ENCODE measurements at places on chromosomes 13 and 19.

DNA sequence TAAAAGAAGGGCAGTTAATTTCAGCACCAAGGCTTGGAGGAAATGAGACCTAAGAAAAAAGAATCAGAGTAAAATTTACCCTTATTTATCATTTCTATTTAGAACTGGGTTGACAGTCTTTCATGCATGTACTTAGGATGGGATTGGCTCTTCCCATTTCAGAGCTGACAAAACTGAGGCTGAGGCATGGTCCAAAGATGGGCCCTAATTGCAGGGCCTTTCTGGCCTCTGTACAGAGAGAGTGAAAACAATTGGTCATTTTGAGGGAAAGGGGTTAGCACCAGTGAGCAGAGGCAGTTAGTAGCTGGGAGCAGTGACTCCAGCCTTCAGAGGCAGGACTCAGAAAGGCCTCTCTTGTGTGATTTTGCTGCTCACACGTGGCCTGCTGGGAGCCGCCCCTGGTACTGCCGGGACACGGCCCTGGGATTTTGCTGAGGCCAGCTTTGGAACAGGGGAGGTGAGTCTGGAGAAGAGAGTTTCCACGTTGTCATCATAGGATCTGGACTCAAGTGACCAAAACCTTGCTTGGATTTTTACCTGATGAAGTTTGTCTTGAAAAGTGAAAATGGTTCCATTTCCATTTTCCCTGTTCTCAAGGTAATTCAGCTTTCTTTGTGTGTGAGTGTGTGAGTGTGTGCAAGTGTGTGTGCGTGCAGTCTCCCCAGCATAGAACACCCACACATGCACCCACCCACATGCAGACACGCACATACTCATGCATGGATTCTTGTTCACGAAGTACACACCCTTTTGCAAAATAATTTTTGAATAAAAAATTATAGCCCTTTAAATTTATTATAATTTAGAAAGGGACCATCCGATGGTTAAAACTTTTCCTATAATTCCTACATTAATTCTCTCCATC, at the start of gene ZNF536:
ZNF536 (plus strand) TSS at position 425 of the 865 bp plus-strand sequence. CDS start 71,179 bp downstream, outside the sequence.
- DNase-seq: no peak

GRCh38 chr13:100115693-100116254, 26.9 kb downstream of the PCCA start:
- DNase-seq: no peak

DNA sequence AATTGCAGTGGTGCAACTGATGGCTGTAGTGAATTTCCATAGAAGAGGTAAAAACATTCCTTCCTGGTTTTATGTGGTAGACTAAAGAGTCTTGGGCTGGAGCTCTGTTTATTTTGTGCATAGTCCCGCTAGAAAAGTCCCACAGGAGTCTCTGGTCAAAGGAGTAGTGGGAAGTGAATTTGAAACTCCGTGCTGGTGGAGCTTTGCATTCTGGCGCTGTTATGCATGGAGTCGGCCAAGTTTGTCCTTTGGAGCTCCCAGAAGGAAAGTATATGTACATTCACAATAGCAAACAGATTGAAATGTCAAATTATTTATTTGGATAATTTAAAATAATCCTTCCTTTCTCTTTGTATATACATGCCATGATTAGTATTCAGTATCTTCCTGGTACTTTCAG, 296.5 kb downstream of the LMO7 start:
- peak; percentile 67 for DNase-seq

DNA sequence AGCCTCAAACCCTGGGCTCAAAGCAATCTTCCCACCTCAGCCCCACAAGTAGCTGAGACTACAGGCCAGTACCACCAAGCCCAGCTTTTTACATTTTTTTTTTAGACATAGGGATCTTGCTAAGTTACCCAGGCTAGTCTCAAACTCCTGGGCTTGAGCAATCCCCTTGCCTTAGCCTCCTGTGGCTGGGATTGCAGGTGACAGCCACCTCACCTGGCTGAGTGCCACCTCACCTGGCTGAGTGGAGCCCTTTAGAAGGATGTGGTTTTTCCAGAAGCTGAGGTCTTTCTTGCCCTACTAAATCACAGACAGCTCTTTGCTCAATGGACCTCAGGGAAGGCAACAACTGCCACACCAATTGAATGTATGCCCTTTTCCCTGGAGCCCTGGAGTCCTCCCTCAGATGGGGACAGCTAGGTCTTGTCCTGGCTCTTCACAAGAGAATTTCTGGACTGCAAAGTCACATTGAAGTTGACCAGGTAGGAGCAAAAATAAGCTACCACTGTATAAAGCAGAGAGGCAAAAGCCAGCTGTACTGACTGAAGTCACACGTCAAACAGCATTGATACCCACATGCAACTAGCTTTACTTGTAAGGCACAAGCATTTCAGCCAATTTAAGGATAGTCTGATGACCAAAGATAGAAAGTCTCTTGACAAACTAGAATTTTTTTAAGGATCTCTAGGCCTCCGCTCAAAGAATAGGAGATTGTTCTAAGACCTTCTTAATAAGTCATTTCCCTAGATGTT, 14.0 kb downstream of the PDX1 start:
- DNase-seq: no peak

DNA sequence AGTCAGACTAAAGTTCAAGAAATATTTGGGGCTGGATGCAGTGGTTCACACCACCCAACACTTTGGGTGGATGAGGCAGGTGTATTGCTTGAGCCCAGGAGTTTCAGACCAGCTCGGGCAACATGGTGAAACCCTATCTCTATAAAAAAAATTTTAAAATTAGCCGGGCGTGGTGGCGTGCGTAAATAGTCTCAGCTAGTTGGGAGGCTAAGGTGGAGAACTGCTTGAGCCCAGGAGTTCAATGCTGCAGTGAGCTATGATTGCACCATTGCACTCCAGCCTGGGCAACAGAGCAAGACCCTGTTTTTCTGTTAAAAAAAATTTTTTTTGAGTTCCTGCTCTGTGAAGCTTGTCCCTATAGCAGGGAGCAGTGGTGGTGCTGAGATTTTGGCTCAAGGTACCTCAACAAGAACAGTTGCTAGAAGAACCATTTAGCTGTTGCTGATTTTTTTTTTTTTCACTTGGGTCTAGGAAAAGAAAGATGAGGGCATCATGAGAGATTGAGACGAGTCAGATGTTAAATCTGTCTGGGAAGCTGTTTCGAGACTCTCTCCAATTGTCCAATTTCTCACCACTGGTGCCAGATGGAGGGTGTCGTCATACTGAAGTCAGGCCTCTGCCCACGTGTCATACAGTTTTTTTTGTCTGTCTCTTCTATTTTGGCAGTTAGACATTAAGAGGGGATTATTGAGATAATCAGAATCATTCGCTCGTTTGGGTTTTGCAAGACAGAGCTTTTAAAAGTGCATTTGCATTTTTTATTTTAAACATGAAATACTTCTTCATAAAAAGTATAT, 3.7 kb downstream of the SLC25A42 start:
- DNase-seq: no peak

- DNase-seq: no peak
Measured at GRCh38 chr13:107170270-107170931, 602.5 kb upstream of the ARGLU1 start.
